ENCODE measurements at places on chromosomes 7 and 10.

DNA sequence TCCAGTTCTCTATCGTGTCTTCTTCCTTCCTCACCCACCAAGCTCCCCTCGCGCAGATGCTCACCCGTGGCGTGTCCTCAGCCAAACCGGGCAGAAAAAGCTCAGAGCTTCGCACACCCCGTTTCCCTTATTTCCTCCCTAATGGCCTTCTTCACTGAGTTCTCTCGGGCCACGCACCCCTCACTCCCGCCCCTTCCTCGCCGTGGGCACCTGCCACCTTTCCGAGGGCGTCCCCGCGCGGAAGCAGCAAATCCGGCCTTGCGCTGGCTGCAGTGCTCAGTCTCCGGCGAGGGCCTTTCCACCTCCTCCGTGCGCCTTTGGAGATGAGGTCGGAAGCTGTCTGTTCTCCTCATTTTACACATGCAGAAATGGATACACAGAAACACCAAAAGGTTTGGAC, 12.4 kb upstream of the CALML3 start:
- peaks cover 11% of the 10 kb centered on the region for H3K27me3 ChIP-seq
- H3K27ac ChIP-seq, result no peak overlapping the region
- no peaks in the 10 kb centered on the region for H3K36me3 ChIP-seq
- no peak for DNase-seq
- peaks cover 3% of the 10 kb centered on the region for H3K4me1 ChIP-seq
- no peak overlapping the region for H3K4me3 ChIP-seq

DNA sequence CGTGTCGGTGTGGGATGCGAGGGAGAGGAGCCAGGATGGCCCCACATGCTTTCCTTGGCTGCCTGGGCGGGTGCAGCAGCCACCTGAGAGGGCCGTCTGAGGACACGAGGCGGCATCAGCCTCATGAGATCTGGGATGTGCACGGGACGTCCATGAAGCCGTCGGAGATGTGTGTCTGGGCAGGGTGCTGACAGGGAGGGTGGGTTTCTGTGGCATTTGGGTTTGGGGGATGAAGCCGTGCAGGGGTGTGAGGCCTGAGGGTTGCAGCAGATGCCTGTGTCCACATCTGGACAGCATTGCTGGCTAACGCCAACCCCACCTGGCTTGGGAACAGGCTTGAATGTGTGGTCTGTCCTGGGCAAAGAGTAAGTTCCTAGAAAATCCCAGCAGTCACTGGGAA, 179.5 kb downstream of the DNAJB6 start:
- H3K27ac ChIP-seq, result no peak overlapping the region
- H3K36me3 ChIP-seq, result no peaks in the 10 kb centered on the region
- DNase-seq, result peak; percentile 38
- H3K27me3 ChIP-seq, result no peaks in the 10 kb centered on the region

GRCh38 chr10:34966451-34966850, 123.7 kb downstream of the CUL2 start:
- no peaks in the 10 kb centered on the region for H3K27me3 ChIP-seq
- H3K4me3 ChIP-seq, result no peak overlapping the region
- H3K36me3 ChIP-seq, result no peaks in the 10 kb centered on the region
- no peak overlapping the region for H3K27ac ChIP-seq

DNA sequence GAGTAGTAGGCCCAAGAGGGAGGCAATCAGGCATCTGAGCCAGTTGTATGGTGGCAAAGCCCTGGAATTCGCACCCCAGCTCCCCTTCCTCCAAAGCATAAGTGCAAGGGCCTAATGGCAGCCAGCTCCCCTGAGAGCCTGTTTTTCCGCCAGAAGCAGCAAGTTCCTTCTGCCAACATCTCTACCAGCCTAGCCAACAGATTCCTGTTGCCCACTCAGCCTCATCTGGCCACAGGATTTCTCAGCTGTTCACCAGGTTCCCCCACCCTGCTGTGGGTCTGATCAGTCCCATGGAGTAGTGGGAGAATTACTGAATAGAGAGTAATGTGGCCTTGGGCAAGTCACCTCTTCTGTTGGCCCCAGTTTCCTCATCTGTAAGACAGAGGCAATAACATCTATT, 186.2 kb upstream of the PDE1C start:
- H3K4me1 ChIP-seq, result no peaks in the 10 kb centered on the region
- no peak overlapping the region for H3K4me3 ChIP-seq
- no peaks in the 10 kb centered on the region for H3K36me3 ChIP-seq
- no peak overlapping the region for H3K27ac ChIP-seq

- no peak overlapping the region for H3K4me3 ChIP-seq
- H3K27me3 ChIP-seq, result no peaks in the 10 kb centered on the region
- no peaks in the 10 kb centered on the region for H3K4me1 ChIP-seq
These were observed 51.2 kb downstream of the KIF5B start for GRCh38 chr10:32005050-32005449.

GRCh38 chr7:116439005-116439404, 60.5 kb upstream of the CAV2 start:
- DNase-seq, result no peak
- no peaks in the 10 kb centered on the region for H3K27me3 ChIP-seq
- no peak overlapping the region for H3K27ac ChIP-seq
- H3K4me3 ChIP-seq, result no peak overlapping the region
- H3K36me3 ChIP-seq, result no peaks in the 10 kb centered on the region
